ENCODE measurements at places on chromosomes 7 and 10. TPM values are rescaled to one million over a fixed set of nuclear protein-coding genes. Genes with fewer than 3 reads are reported as not detected.
A peak's percentile ranks its signal among the peaks of the same experiment; 100 is the strongest.

DNA sequence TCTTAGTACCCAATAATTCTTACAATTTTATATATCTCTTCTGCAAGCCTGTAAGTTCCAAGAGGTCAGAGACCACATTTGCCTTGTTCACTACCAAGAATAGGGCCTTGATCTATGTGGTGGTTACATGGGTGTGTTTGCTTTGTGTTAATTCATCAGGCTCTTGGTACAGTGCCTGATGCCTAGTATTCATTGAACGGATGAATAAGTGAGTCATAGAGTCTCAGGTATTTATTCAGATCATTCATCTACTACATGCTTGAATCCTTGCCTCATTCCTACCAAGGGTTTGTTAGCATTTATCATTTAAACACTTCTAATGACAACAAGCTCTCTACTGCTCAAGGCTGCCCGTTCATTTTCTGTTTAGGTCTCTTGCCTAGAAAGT is 11.3 kb upstream of the SGPL1 start:
- no peak overlapping the region for H3K27ac ChIP-seq
- H3K4me1 ChIP-seq: no peaks in the 10 kb centered on the region
- H3K36me3 ChIP-seq: no peaks in the 10 kb centered on the region
- no peak overlapping the region for H3K4me3 ChIP-seq
- no peaks in the 10 kb centered on the region for H3K27me3 ChIP-seq

- no peaks in the 10 kb centered on the region for H3K36me3 ChIP-seq
- H3K27me3 ChIP-seq: no peaks in the 10 kb centered on the region
- no peak overlapping the region for H3K4me3 ChIP-seq
- no peak overlapping the region for H3K27ac ChIP-seq
Observed at GRCh38 chr10:88545359-88545758, 37.8 kb downstream of the RNLS start.

The HOXA4 gene
- 1.7 TPM for total RNA-seq

- peak overlapping the region; percentile 94 for H3K27ac ChIP-seq
- peaks cover 6% of the 10 kb centered on the region for H3K4me1 ChIP-seq
- no peaks in the 10 kb centered on the region for H3K36me3 ChIP-seq
- peaks cover 23% of the 10 kb centered on the region for H3K27me3 ChIP-seq
- DNase-seq: no peak
Observed at GRCh38 chr10:17227367-17228090, 512 bp upstream of the VIM start.

The ADARB2 gene
- total RNA-seq: 0.07 TPM

The ATG9B gene
- not detected for total RNA-seq

DNA sequence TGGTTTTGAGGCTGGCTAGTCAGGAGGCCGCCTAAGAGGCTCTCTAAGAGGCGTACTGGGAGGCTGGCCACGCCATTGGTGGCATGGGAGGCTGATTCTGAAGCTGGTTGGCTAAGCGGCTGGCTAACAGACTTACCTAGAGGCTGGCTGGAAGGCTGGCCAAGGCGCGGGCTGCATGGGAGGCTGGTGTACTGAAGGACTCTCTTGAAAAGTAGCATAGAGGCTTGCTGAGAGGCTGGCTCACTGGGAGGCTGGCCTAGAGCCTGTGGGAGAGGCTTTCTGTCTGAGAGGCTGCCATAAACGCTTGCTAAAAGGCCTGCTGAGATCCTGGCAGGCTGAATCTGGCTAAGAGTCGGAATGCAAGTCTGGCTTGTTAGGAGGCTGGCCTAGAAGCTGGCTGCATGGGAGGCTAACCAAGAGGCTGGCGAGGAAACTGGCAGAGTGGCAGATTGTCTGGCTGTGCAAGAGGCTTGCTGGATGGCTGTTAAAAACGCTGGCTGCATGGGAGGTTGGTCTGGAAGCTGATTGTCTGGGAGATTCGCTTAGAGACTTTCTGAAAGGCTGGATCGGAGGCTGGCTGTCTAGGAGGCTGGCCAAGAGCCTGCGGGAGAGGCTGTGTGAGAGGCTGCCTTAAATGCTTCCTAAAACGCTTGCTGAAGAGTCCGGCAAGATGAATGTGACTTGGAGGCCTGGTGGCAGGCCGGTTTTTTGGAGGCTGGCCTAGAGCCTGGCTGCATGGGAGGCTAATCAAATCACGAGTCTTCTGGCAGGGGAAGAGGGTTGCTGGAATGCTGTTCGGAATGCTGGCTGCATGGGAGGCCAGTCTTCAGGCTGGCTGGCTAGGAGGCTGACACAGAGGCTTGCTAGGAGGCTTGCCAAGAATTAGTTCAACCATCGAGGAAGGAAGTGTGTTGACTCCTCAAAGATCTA is 134.2 kb downstream of the OR13A1 start:
- H3K27me3 ChIP-seq: no peaks in the 10 kb centered on the region
- DNase-seq: no peak
- H3K4me3 ChIP-seq: no peak overlapping the region
- H3K4me1 ChIP-seq: no peaks in the 10 kb centered on the region
- H3K27ac ChIP-seq: no peak overlapping the region

- no peaks in the 10 kb centered on the region for H3K27me3 ChIP-seq
- no peak overlapping the region for H3K27ac ChIP-seq
- DNase-seq: no peak
- H3K4me1 ChIP-seq: no peaks in the 10 kb centered on the region
- H3K4me3 ChIP-seq: no peak overlapping the region
- H3K36me3 ChIP-seq: no peaks in the 10 kb centered on the region
Observed at GRCh38 chr10:112756235-112756527, 193.9 kb upstream of the TCF7L2 start.

The CPVL gene
- 5.6 TPM for total RNA-seq

The HOXA3 gene
- 6.2 TPM for total RNA-seq

The GIMAP2 gene
- total RNA-seq: 3.1 TPM

- no peaks in the 10 kb centered on the region for H3K27me3 ChIP-seq
- no peak overlapping the region for H3K27ac ChIP-seq
- peaks cover 33% of the 10 kb centered on the region for H3K4me1 ChIP-seq
- H3K36me3 ChIP-seq: no peaks in the 10 kb centered on the region
Observed at GRCh38 chr10:499991-500390, 189.5 kb downstream of the DIP2C start.

DNA sequence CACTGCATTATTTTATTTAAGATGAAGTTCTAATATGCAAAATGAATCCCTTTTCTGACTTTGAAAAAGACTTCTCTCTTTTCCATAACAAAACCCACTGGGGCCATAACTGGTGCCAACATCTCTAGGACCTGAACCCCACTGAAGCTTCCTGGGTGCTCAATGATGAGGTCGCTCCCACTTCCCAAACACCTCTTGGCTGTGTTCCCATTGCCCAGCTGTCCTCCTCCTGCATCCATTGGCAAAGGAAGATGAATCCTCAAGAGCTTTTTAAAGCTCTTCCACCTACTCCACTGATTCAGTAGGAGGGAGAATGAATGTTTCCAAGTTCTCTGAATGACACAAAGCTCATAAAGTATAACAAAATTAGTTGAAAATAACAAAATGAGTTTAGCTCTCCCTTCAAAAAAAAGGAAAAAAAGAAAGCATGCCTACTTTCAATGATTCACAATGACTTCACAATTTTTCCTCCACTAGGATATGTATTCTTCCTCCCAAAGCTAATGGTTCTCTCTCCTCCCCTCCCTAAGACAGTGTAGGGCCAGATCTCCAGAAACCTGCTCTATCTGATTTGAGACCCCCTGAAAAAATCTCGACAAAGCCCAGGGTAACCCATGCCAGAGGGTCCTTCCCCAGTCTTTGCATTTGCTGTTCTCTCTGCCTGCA is 64.8 kb downstream of the SORBS1 start:
- DNase-seq: no peak
- H3K4me1 ChIP-seq: peaks cover 52% of the 10 kb centered on the region
- H3K27me3 ChIP-seq: no peaks in the 10 kb centered on the region

Data from gastrocnemius medialis (tissue), 4 donors.